ENCODE measurements at places on chromosomes 4 and X.

DNA sequence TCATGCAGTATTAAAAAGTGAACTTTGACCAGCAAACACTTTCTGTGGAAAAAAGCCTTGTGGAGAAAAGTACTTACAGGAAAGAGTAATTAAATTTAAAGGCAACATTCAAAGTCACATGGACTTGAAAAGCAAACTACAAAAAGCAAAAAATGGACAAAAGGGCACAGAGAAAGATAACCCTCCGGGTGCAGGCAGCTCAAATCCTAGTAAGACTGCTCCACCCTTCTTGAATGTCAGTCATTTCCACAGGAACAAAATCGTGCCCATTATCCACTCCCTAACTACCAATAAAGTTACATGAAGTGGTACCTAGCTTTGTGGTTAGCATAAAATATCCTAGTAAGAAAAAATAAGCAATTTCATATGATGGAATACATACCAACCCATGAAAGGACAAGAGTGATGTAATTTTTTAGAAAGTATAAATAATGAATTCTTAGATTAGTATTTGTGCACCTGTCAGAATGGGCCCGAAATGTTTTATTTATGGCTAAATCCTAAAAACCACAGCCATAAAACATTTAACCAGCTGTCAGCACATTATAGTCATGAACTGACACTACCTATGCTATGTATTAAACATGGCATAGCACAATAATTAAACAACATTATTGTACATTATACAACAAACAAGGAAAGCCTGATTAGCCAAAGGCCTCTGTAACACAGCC, 43.3 kb downstream of the MAML3 start:
- no peak for DNase-seq

DNA sequence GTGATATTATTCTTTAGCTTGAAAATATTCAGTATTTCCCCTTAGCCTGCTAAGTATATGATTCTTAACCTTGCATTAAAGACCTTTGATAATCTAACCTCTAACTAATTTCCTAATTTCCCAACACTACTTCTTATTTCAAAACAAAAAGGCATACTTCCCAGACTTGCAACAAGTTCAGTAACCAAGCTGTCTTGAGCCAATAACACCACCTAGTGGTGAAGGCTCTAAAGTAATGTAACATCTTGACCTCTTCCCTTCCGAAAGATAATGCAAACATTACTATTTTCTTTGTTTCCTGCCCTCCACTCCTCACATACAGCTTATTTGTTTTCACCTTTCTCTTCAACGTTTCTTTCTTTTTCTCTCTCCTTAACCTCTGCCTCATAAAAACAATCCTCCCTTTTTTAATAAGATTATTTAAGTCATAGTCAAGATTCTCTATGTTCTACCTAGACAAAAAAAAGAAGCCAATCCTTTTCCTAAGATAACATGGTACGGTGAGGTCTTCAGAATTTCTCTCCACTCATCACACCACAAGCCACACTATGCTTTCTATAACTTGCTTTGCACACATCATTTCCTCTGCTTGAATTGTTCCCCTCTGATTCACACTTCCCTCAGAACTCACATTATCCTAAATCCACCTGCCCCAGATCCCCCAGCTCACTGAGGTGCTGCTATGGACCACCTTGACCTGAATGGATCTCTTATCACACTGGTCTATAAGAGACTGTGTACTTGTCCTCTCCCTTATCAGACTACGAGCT, 3.5 kb downstream of the FAT1 start:
- peak; percentile 69 for DNase-seq

DNA sequence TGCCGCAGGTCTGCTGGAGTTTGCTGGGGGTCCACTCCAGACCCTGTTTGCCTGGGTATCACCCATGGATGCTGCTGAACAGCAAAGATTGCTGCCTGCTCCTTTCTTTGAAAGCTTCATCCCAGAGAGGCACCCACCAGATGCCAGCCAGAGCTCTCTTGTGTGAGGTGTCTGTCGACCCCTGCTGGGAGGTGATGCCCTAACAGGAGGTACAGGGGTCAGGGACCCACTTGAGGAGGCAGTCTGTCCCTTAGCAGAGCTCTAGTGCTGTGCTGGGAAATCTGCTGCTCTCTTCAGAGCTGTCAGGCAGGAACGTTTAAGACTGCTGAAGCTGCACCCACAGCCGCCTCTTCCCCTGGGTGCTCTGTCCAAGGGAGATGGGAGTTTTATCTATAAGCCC, 162.7 kb downstream of the NAF1 start:
- no peak for DNase-seq

- DNase-seq, result peak; percentile 83
These were observed 770 bp downstream of the SMAD1 start for GRCh38 chr4:145482209-145483037.

All from fibroblast of lung (primary cell).